ENCODE measurements at places on chromosomes 6 and 20. TPM values are rescaled to one million over a fixed set of nuclear protein-coding genes. Genes with fewer than 3 reads are reported as not detected.

LTB gene
- total RNA-seq, result 16.5 TPM

ZDHHC14 gene
- total RNA-seq, result 32.6 TPM

SEMG1 gene
- not detected for total RNA-seq

F13A1 gene
- total RNA-seq, result not detected

ZC2HC1B gene
- not detected for total RNA-seq

PAK5 gene
- not detected for total RNA-seq

SLC22A1 gene
- total RNA-seq, result not detected

NRSN1 gene
- total RNA-seq, result not detected

PRSS35 gene
- total RNA-seq, result not detected

FAM217A gene
- not detected for total RNA-seq

TLDC2 gene
- total RNA-seq, result not detected

C6orf58 gene
- not detected for total RNA-seq

NCOA7 gene
- 33.1 TPM for total RNA-seq

CABLES2 gene
- total RNA-seq, result 7.8 TPM

TRAPPC3L gene
- total RNA-seq, result 0.34 TPM

FGD2 gene
- not detected for total RNA-seq

PARD6B gene
- total RNA-seq, result 1.1 TPM

BPIFB1 gene
- total RNA-seq, result not detected

SMIM13 gene
- 18.3 TPM for total RNA-seq

SLC22A3 gene
- total RNA-seq, result 0.70 TPM

ZNF391 gene
- total RNA-seq, result 0.53 TPM

PRKN gene
- total RNA-seq, result 0.93 TPM

FAXC gene
- 0.82 TPM for total RNA-seq

TULP4 gene
- 55.1 TPM for total RNA-seq

KIF25 gene
- total RNA-seq, result not detected

BRPF3 gene
- total RNA-seq, result 18.6 TPM

PKHD1 gene
- 0.53 TPM for total RNA-seq

PET117 gene
- total RNA-seq, result 11.4 TPM

Measured in glomerular endothelial cell (primary cell).